ENCODE measurements at places on chromosomes 5 and 9. TPM values are rescaled to one million over a fixed set of nuclear protein-coding genes. Genes with fewer than 3 reads are reported as not detected.

Gene ZNF366
- 0.05 TPM for total RNA-seq

Gene TLX3
- total RNA-seq = not detected

Gene GNA14
- not detected for total RNA-seq

Gene BASP1
- total RNA-seq = 170 TPM

Gene PCDHA1
- total RNA-seq = 0.09 TPM

Gene GCNT1
- 27.3 TPM for total RNA-seq

Gene CARD6
- total RNA-seq = 4.2 TPM

Gene FGF1
- total RNA-seq = 3.3 TPM

Gene RMND5B
- 22.6 TPM for total RNA-seq

Gene SRA1
- total RNA-seq = 37.7 TPM

Gene SPINK4
- total RNA-seq = not detected

Gene ZNF622
- total RNA-seq = 47.1 TPM

Gene GPRIN1
- 7.3 TPM for total RNA-seq

Gene LAMC3
- under 0.01 TPM for total RNA-seq

Gene SAPCD2
- 5.7 TPM for total RNA-seq

Gene SLC34A1
- total RNA-seq = not detected

Gene CCDC187
- not detected for total RNA-seq

Gene NUTM2F
- not detected for total RNA-seq

Gene EQTN
- total RNA-seq = not detected

Gene TMEM232
- total RNA-seq = 1.7 TPM

Gene CNTNAP3B
- total RNA-seq = 29.5 TPM

Gene CSF2
- total RNA-seq = 1.2 TPM

Gene IRGM
- not detected for total RNA-seq

Gene GNG10
- 85.8 TPM for total RNA-seq

Gene PCDHA10
- total RNA-seq = 0.23 TPM

Gene SLCO4C1
- total RNA-seq = not detected

Gene LECT2
- not detected for total RNA-seq

Gene RGP1
- 21.2 TPM for total RNA-seq

Gene PCDHA11
- 0.18 TPM for total RNA-seq

Gene KCNIP1
- total RNA-seq = not detected

Gene FAM221B
- total RNA-seq = not detected

Measured in smooth muscle cell of the umbilical artery (primary cell).